ENCODE measurements at places on chromosomes 5 and 9.

DNA sequence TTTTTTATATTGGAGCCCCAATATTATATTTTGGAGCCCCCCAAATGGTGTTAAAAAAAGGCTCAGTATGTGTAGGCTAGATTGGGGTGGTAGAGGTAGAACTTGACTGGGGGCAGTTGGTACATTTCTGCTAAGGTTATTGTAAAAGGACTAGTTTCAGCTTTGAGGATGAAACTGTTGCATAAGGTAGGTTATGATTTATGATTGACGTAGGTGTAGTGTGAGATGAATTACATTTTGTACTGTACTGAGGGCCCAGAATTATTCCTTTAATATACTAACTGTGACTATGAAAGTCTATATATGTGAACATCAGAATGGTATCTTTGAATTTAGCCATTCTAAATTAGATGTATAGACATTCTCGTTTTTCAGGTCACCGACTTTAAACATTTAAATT lies 3.6 kb downstream of the RIC1 start:
- no peak for DNase-seq

GRCh38 chr5:60340965-60341471 lies 358.9 kb downstream of the DEPDC1B start:
- DNase-seq = no peak

GRCh38 chr5:15791274-15791673 lies 291.3 kb downstream of the FBXL7 start:
- DNase-seq = no peak

DNA sequence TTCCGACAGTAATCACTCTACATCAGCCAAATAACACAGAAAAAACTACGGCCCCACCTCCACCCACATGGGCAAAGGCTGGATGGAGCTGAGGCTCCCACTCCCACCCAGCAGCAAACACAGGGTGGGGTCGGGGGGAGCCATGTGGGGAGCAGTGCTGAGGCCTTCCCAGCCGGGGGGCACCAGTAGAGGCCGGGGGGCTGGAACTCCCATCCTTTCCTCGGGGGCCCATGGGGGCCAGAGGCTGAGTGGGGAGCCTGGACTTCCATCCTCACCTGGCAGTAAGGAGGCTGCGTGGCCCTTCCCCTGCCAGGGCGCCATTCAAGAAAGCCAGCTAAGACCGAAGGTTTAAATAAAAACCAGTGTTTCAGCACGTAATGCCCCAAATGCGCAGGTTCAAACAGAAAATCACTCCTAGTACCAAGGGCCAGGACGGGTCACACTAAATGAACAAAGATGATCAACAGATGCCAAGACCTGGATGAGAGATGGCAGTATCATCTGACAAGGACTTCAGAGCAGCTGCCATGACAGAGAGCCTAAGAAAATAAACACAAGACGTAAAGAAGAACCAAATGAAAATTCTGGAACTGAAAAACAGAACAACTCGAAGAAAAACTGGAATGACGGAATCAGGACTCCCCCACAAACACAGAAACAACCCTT lies 9.4 kb downstream of the CCDC127 start:
- DNase-seq = no peak

DNA sequence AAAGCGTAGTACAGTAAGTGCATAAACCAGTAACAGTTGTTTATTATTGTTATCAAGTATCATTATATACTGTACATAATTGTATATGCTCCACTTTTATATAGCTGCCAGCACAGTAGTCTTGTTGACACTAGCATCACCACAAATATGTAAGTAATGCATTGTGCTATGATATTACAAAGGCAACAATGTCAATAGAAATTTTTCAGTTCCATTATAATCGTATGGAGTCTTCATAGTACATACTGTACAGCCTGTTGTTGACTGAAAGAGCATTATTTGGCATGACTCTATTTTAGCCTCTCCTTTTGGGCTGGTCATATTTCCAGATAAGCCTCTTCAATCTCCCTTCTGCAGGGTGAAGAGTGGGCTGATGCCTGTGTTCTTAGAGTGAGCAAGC lies 40.4 kb downstream of the CFAP95 start:
- no peak for DNase-seq

- no peak for DNase-seq
Observed at GRCh38 chr9:128296340-128297220, 20.5 kb downstream of the SWI5 start.

GRCh38 chr9:123483191-123483803 lies 127.3 kb downstream of the CRB2 start:
- DNase-seq = no peak

DNA sequence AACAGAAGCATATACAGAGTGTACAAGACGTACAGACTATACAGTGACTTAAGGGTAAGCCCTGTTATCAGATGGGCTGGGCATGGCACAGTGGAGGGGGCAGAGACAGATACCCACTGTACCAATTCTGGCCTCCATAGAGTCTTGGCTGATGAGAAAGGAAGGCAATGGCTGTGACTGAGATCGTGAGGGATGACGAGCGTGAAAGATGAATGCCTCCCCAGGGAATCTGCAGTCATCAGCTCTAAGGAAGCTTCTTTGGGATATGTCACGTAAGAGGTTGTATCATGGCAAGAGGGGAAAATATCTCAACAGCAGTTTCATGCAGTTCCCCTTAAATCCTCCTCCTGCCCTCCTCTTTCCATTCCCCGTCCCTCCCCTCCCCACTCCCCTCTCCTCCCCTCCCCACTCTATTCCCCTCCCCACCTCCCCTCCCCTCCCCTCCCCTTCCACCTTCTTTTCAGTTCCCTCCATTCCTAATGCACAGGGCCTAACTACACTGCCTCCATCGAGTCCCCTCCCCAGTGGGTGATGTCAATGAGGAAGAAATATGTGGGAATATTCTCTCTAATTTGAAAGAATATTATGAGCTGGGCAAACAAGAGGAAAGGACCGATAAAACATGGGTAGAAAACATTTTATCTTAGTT lies 226.4 kb upstream of the DAP start:
- DNase-seq = no peak

GRCh38 chr9:7316967-7317366 lies 482.6 kb downstream of the DMAC1 start:
- DNase-seq = no peak

DNA sequence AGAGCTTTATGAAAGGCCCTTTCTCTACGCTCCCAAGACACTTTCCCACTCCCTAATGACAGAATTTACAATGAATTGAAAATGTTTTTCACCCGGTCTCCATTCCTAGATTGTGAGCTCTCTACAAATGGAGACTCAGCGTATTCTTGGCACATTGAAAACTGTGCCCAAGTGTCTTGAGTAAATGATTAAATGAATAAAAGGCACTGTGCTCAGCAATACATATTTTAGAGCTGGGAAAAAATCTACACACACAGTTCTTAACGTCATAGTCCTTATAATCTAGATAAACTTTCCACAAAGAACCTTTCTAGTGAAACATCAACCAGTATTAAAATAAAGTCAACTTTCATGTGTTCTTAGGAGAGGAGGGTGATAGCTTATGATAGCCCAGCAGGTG lies 634.0 kb downstream of the RAB3C start:
- no peak for DNase-seq

DNA sequence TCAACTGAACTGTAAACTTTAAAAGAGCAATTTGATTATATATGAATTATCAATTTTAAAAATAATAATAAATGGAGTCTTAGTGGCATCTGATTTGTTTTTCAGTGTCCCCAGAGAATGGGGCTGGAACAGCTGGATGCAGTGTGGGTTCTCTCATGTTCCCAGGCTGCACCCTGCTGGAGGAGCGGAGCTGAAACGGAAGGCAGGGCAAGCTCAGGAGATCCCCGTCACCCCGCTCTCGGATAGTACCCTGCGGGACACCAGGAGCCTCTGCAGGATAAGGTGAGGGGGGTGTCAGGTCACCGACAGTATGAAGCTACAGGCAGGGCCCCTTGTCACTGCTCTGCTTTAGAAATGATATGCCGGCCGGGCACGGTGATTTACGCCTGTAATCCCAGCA lies 57.3 kb downstream of the S1PR3 start:
- DNase-seq = no peak

- DNase-seq = no peak
Observed at GRCh38 chr5:78016863-78017529, 240.9 kb upstream of the TBCA start.

DNA sequence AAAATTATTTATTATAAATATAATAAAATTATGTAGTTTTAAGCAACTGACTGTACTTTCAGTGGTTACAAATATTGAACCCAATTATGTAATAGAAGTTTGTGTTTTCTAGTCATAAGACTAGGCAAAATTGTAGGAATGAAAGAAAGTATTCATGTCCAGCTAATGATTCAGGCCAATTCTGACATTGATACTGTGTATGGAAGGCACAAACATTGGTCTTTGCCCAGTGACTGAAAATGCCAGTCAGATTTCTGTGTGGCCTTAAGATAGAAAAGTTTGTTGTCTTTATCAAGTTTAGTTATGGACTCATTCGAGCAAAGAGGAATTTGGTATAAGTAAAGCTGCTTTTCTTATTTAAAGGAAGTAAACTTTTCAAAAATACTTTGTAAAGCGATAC lies 60.3 kb downstream of the SLC12A2 start:
- DNase-seq = no peak

DNA sequence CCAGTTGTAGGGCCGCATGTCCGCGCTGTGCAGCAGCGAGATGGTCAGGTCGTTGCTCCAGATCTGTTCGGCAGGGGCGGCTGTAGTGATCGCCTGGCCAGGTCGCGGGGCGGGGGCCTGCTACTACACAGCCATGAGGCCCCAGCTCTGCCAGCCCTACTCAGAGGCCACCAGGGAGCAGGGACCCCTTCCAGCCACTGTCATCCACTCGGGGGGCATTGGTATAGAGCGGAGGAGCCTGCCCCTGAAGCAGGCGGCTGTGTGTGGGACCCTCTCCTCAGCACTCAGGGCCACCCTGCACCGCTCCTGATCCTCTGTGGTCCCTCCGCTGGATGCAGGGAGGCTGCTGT lies 1.7 kb downstream of the FBXW5 start:
- no peak for DNase-seq

DNA sequence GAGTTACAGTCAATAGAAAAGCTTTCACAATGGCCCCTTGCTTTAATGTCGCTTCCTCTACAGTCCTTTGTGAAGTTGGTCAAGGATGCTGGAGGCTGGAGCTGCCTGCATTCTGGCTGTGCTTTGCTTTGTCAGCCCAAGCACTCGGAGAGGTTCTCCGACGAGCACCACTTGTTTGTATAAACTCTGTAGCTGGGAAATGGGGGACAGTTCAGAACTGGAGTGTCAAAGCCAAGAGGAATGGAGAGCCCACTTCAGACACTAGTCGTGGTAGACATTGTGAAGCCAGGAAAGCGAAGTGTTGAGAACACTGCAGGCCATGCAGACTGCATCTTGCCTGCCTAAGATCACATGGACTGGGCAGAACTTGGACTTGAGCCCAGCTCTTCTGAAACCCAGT lies 330.3 kb downstream of the GADD45G start:
- no peak for DNase-seq

DNA sequence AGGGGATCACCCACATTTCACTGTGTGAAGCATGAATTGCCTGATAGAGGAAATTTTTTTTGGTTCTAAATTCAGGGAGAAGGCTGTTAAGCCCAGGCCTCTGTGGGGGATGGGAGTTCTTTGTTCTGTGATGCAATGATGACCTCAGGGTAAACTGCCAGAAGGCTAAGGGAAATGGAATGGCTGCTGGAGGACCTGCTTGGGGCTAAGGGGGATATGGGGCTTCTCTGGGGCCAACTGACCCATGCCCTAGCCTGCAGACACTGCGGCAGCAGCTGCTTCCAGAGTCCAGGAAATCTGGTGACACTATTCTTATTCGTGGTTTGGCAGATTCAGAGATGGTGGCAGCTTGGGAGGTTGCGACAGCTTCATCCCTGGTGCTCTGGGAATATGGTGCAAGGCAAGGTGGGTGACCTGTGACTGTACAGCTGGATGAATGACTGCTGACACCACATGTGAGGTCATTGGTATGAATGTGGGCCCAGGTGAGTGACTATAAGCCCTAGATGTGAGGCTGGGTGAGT lies 30.3 kb downstream of the VCP start:
- no peak for DNase-seq

- DNase-seq = no peak
Observed at GRCh38 chr5:34978681-34979080, 49.3 kb downstream of the DNAJC21 start.

DNA sequence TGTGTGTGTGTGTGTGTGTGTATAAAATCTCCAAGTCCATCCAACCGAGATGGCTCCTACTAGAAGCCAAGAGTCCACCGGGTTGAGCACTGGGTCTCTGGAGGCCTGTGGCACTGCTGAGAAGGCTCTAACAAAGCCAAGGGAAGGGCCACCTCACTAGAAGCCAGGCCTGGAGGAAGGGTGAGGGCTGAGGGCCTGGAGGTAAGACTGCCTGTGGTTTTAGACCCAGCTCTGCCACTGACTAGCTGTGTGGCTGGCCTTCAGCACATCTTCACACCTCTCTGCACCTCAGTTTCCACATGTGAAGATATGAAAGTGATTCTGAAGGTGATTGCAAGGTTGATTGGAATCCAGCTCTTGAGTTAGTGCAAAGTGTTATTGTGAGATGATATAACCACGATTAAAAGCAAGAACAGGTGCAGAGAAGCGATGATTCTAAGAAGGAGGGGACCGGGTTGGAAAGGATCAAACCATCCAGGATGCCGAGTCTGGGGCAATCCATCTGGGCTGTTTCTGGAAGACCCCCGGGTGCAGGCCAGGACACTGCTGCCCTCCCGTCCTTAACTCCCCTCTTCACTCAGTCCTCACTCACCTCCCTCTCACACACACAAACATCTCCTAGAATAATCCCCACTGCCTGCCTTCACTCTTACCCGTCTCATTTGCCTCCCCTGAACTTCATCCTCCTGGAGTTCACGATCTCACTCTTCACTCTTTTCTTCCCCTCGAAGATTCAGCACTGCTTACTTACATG lies 2.3 kb downstream of the IL4 start:
- DNase-seq = no peak

DNA sequence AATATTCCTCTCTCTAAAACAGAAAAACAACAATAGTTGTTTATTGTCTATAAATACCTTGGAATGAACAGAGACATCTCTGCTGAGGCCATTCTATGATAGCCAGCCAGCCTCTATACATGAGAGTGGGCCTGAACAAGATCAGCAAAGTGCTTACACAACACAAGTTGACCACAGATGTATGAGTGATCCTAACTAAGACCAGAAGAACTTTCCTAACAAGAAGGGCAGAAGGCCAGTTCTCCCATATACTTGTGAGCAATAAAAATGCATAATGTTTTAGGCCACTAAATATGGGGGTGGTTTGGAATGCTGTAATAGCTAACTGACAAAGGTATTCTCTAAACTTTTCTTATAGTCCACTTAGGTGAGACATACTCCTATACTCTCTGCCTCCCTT lies 345.7 kb downstream of the SPATA31D1 start:
- DNase-seq = no peak
